Stimulated activated naive CD4-positive, alpha-beta T cell treated with Interleukin-2 at 50 U/mL for 16 hours (primary cell): ENCODE measurements at places on chromosomes 2 and 18.
A peak's percentile ranks its signal among the peaks of the same experiment; 100 is the strongest.

DNA sequence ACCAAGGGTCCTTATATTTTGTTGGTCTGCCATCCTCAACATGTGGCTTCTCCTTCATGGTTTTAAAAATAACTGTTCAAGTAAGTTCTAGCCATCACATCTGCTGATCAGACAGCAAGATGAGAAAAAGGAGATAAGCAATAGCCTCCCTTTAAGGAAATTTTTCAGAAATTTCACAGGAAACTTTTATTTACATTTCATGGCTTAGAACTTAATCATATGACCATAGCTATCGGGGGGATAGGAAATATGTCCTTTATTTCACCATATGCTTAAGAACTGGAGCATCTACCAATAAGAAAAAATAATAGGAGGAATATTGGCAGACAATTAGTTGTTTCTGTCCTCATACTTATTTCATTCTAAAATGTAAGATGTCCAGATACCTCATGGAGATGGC, 16.2 kb downstream of the ATF2 start:
- no peak for DNase-seq

DNA sequence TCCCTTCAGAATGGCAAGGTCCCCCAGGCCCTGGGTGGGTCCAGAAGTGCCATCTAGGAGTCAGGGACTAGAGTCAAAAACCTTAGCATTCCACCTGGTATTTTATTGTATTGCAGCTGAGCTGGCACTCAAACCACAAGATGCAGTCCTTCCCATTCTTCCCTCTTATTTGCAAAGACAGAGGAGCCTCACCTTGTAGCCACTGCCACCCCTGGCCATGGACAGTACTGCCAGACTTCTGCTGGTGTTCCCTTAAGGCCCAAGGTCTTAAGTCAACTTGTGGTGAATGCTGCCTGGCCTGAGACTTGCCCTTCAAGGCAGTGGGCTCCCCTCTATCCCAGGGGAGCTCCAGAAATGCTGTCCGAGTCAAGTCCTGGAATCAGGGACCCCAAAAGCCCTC, 6.9 kb downstream of the UGT1A10 start:
- DNase-seq: no peak

- no peak for DNase-seq
Measured at GRCh38 chr2:236894791-236895190, 190.9 kb upstream of the COPS8 start.

DNA sequence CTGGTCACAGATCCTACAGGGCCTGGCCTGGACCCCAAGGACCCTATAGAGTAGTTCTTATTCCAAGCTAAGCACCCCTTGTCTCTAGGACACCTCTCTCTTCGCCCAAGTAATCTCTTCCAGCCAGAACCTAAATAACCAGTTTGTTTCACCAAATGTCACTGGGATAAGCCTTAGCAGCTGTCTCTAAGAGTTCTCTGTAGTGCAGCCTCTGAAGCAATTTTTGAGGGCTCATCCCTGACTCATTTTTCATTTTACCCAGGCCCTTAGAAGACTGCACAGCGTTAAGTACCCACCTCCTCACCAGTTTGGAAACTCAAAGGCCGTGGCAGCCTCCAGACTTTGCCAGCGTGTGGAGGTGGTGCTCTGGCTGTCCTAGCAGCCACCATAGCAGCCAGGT, 290.1 kb upstream of the SIX2 start:
- DNase-seq: no peak

- no peak for DNase-seq
Measured at GRCh38 chr18:67483237-67483636, 33.3 kb downstream of the DSEL start.

DNA sequence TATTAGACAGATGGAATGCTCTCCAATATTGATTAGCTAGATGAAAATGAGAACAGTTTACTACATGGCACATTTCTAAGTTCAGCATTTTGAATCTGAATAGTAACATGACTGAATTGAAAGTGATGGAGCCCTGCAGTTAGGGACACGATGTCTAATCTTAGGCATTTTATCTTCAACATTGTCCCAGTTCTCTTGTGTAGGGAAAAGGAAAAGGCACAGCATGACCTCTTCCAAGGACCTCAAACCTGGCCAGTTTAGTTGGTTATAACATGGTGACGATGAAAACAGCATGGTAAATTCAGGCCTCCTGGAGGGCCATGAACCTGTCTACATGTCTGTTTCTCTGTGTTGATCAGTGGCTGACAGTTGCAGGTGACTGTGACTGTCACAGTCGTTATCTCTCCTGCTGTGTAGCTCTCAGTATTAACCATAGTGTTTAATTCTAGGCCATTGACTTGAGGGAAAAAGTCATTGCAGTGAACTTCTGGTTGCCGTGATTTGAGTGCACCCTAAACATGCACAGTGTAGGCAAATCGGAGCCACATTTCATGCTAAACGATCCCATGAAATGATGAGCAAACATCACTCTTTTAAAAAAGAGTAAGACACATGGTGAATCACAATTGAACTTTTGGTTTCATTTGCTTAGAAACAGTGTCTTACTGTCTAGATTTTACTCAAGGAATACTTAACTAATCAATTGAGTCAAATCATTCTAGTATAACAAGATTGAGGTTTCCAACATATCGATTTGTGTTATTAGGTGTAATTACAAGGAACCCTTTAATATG, 129.7 kb downstream of the PHLPP1 start:
- peak; percentile 38 for DNase-seq

DNA sequence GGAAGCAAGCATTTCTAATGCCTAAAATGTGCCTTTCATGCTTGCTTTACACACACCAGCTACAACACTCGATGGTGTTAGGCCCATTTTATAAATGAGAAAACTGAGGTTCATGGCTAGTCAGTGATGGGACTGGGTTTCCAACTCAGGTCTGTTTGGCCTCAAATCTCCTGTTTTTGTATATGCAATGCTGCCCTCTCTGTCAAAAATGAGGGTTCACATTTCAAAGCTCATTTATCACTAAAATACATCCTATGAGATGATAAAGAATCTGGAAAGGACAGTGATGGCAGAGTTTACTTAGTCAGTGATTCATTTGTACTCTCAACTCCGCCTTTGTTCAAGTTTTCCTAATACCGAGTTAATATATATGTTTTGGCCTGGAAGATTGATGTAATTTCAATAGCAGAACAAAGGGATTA, 92.3 kb downstream of the KCTD1 start:
- DNase-seq: no peak

DNA sequence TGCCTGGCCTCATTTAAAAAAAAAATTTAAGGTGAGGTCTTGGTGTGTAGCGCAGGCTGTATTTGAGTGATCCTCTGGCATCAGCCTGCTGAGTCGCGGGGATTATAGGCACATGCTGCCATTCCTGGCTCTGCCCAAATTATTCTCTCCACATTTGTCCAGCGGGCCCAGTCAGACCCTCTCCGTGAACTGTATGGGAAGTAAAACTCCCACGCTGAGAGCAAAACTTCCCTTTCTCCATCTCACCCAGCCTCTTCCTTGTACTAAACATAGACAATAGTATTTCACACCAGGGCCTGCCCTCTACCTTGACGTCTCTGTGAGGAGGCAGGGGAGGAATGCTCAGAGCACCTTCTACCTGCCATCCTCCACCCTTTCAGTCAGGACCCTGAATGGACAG, 37.0 kb downstream of the EIF4E2 start:
- DNase-seq: no peak

DNA sequence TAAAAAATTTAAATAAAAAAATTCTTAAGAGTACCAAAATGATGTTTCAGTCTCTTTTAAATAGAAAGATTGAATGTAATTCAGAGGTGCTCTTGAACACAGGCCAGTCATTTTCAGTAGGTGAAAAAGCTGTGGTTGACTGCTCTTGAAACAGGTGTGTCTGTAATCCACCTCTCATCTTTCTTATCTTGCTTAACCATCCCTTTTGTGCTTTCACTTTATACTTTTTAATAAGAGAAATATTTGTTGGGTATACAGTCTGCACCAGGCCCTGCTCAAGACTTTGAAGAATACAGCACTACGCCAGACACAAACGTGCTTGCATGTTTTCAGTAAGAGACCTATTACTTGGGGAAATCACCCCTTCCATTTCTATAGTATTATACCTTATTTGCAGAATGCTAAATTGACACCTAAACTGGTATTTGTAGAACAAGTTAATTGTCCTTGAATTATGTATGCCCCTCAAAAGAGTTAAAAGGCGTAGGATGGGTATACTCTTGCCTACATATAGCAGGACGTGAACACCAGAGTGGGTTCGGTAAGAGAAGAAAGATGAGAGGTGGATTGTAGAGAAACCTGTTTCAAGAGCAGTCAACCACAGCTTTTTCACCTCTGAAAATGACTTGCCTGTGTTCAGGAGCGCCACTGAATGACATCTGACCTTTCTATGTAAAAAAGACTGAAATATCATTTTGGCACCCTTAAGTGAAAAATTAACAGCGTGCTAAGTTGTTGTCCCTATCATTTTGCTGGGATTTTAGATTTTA, 4.0 kb upstream of the RTN4 start:
- no peak for DNase-seq
